Activated T-cell treated with anti-CD3 and anti-CD28 coated beads, Interleukin-2, amount 50 U/mL, for 24 hours (primary cell): ENCODE measurements at places on chromosomes 3 and 15.

- no peak for DNase-seq
Measured at GRCh38 chr3:48429960-48430707, at the start of gene PLXNB1. Gene PLXNB1 (minus strand): TSS chr3:48430086. CDS start chr3:48424611, 5,475 bp downstream.

- no peak for DNase-seq
Measured at GRCh38 chr3:168102735-168103410, 7.1 kb upstream of the GOLIM4 start.

DNA sequence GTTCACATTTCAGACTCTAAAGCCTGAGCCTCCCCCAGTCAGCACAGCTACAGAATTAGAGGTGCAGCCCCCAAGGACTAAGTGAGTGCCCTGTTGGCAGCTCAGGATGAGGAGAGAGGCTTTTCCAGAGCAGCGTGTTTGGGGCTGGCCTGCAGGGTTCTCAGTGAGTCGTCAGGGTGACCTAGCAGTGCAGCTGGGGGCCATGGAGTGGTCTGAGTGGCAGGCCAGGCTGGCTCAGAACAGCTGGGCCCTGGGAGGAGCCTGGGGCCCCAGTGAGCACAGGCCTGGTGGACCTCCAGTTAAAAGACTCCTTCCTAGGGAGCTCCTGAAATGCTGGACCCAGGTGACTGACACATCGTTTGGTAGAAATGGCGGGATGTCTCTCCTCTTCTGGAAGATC, 108.3 kb downstream of the SLC49A4 start:
- DNase-seq, result no peak

GRCh38 chr3:64644483-64644882, 43.3 kb downstream of the ADAMTS9 start:
- no peak for DNase-seq

DNA sequence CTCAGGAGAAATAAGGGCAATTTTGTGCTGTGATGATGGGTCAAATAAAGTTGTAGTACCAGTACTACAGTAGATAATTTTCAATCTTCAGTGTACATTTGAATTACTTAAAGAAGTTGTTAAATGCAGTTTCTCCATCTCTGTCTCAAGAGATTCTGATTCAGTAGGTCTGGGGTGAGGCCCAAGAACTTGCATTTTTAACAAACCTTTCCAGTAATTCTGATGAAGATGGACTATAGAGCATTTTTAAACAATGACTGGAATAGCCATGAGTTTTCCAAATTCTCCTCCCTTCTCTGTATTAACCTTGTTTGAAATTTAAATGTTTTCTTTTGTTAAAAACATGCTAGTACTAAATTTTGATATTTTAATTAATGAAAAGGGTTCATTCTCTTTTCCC, 127.0 kb upstream of the CD96 start:
- DNase-seq, result no peak

- DNase-seq, result no peak
Measured at GRCh38 chr3:143563786-143564185, 284.5 kb downstream of the SLC9A9 start.

GRCh38 chr3:148146241-148146640, 551.5 kb upstream of the AGTR1 start:
- no peak for DNase-seq

DNA sequence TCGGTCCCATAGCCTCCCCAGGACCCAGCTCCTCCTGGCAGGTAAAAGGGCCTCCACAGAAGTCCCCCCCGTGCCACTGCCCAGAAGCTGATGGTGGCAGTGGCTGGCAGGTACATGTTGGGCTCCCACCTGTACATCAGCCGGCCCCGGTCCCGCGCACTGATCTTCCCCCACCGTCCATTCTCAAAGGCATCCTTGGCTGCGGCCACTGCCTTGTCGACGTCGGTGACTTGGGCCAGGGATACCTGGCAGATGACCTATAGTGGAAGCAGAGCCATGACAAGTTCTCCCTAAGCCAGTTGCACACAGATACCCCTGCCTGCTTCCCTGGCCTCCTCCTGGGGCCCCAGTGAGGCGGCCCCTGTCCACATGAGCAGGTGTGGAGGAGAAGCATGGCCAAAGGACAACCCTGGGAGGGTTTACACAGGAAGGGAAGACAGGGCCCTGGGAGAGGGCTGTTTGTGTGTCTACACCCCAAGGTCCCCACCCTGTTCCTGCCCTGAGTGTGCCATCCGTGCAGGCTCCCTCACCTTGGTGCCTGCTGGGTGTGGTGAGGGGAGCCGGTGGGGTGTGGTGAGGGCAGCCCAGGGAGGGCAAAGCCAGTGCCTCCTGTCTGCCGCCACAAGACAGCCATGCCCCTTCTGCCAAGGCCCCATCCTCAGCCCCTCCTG, 44.8 kb downstream of the ALDH1L1 start:
- DNase-seq, result peak; percentile 20

- no peak for DNase-seq
Measured at GRCh38 chr3:134462331-134462941, 23.3 kb downstream of the ANAPC13 start.

GRCh38 chr3:110413266-110413665, 658.4 kb upstream of the NECTIN3 start:
- no peak for DNase-seq

- DNase-seq, result no peak
Measured at GRCh38 chr3:191170097-191170496, 28.9 kb upstream of the OSTN start.

GRCh38 chr3:59064276-59064675, 14.5 kb upstream of the CFAP20DC start:
- DNase-seq, result no peak

GRCh38 chr15:55402707-55403106, 5.5 kb downstream of the CCPG1 start:
- no peak for DNase-seq

- DNase-seq, result no peak
Measured at GRCh38 chr3:102038477-102039142, 189.3 kb downstream of the NFKBIZ start.

GRCh38 chr3:131701153-131701770, 198.5 kb upstream of the MRPL3 start:
- no peak for DNase-seq

- DNase-seq, result no peak
Measured at GRCh38 chr3:30042916-30043555, 563.4 kb upstream of the TGFBR2 start.

- no peak for DNase-seq
Measured at GRCh38 chr3:142896201-142896755, 7.4 kb upstream of the PCOLCE2 start.

- no peak for DNase-seq
Measured at GRCh38 chr3:105399611-105400010, 32.9 kb downstream of the ALCAM start.

GRCh38 chr3:192818126-192818525, 90.8 kb upstream of the FGF12 start:
- no peak for DNase-seq

- DNase-seq, result no peak
Measured at GRCh38 chr15:78002996-78003395, 74.5 kb downstream of the TBC1D2B start.

DNA sequence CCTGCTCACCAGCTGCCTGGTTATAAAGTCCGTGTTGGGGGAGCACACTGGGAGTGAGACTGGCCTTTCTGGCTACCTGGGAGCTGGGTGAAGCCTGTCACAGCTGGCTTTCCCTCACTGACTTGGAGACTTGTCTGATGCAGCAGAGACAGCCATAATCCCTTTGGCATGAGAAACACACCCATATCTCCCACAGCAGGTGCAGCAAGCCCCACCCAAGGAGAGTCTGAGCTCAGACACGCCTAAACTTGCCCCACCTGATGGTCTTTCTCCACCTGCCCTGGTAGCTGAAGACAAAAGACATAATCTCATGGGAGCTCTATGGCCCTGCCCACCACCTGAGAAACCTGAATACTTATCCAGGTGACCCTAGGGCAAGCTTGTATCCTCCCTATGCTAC, 54.8 kb downstream of the NMD3 start:
- no peak for DNase-seq

GRCh38 chr3:164417955-164418354, 660.3 kb downstream of the SI start:
- DNase-seq, result no peak

- no peak for DNase-seq
Measured at GRCh38 chr3:15932348-15933300, 134.8 kb upstream of the ANKRD28 start.

DNA sequence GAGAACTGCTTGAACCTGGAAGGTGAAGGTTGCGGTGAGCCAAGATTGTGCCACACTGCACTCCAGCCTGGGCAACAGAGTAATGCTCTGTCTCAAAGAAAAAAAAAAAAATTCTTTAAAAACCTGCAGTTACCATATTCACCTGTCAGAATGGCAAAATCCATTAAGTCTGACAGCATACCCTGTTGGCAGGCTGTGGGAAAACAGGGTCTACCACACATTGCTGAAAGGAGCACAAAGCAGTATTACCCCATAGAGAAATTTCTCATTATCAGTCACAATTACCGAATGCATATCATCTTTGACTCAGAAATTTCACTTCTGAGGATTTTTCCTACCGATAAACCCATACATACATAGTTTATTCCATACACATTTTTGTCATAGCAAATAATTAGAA, 264.1 kb upstream of the SLCO3A1 start:
- no peak for DNase-seq

DNA sequence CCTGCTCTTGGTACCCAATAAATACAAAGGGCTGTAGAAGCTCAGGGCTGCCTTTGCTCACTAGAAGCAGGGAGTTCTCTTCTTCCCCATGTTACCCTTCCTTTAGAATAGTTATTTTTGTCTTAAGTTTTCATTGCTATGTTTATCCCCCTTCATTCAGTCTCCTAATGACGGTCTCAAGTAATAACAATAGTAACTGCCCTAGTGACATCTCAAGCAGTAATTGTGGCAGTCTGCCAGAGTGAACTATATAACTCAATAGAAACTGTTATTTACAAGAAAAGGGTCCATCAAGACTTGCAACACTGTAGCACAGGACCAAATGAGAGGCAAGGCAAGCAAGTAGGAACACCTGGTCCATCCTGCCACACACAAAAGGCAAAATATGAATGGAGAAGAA, 32.5 kb upstream of the SIN3A start:
- no peak for DNase-seq

- DNase-seq, result no peak
Measured at GRCh38 chr3:153038367-153038766, 123.7 kb upstream of the RAP2B start.

GRCh38 chr3:89889386-89889785, 782.0 kb downstream of the EPHA3 start:
- DNase-seq, result no peak

GRCh38 chr3:134249296-134249841, 1.3 kb downstream of the RYK start:
- no peak for DNase-seq

DNA sequence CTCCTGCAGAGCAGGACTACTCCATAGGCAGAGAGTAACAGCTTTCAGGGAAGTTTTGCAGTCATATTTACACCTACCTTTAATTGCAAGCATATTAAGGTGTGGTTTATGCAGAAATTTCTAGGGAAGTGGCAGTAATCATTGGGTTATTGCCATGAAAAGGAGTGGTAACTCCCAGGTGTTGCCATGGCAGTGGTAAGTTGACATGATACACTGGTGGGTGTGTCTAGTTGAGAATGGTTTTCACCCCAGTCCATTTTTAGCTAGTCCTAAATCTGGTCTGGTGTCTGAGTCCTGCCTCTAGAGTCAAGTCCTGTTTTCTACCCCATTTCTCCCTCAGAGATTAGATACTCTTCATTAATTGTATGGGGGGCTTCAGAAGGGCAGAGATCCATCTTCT, 128.4 kb upstream of the GMNC start:
- DNase-seq, result no peak

DNA sequence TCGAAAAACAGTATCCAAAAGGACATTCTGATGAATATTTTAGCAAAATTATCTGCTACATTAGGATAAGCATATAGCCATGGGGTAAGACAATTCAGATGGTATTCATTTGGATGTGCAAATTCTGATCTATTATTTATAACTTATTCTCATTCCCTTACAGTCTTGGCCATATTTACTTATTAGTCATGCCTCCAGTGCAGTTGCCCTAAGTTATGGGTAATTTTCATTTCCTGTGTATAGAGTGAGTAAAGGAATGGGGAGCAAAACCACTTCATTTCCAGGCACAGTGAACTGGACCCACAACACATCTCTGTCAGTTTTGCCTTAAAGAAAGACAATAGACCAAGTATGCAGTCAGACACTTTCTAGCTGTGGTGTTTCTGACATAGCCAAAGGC, 134.3 kb downstream of the POLQ start:
- no peak for DNase-seq

DNA sequence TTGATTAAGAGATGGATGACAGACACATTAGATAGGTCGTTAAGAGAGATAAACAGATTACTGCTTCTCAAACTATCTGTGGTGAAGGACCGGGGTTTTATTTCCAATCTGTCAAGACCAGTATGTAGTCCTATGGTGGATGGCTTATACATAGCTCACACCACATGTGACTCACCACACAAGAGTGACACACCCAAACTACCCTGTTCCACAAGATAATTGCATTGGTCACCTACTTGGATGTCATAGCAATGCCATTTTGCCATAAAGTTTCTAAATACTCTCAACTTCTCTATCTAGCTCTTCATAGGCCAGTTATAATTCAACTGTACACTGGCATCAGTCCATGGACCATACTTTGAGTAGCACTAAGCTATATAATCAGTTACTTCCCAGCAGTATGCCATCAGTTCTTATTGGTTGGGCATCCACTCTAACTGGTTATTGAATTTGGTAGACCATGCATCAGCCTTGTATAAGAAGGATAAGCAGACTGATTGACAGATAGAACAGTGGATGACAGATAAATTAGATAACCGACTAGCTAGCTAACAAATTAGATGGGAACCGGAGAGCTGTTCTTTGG, 11.6 kb downstream of the WWTR1 start:
- no peak for DNase-seq

DNA sequence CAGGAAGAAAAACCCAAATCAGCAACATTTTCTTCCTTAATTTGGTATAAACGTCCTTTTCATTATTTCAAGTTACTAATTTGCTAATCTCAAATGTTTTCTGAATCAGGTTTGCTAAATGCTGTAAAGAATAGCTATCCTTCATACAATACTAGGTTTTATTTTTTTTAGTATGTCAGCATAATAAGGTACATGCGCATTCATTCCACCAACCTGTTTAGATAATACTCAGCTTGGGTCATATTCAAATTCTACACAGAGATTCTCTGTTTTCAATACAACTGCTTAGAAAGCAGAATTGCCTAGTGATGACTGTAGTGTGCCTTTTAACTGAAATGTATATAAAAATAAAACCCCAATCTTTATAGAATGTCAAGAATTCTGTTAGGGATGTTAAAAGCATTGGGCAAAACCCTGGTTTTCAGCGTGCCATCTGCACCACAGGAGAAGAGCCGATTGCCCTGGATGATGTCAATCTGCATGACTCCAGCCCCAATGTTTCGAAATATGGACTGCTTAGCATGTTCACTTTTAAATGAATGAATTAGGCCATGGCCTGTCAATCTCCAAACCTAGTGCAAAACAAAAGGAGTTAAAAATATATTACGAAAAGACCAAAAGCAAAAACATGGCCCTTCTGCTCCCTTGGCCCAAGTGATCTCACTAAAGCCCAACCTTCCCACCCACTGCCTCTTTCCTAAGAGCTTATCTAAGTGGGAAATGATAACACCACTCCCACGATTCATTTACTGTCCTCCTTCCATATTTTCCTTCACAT, 107.4 kb downstream of the GLDN start:
- DNase-seq, result no peak
